ENCODE measurements at places on chromosomes 12 and 14.
A peak's percentile ranks its signal among the peaks of the same experiment; 100 is the strongest.

GRCh38 chr12:44000309-44000952, 164.6 kb downstream of the TMEM117 start:
- peak; percentile 68 for DNase-seq

- DNase-seq, result no peak
Measured at GRCh38 chr12:51407604-51408003, 16.4 kb upstream of the GALNT6 start.

DNA sequence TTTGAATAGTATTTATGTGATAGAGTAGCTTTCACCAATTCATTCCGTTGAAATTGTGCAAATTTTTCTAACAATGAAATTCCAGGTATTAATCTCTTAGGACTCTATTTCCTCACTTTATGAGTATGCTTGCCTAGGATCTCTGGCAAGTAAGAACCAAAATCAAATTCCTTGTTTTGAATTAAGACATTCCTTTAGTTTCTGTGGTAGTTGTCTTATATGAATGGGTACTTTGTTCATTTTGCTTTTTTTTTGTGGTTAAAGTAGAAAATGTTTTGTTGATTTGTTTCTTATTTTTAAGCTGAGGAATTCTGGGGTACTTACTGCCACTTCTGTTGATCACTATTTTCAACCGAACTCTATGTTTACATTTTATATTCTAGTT, 59.8 kb downstream of the KITLG start:
- no peak for DNase-seq

GRCh38 chr14:105089746-105090492, 24.7 kb upstream of the GPR132 start:
- DNase-seq, result no peak

DNA sequence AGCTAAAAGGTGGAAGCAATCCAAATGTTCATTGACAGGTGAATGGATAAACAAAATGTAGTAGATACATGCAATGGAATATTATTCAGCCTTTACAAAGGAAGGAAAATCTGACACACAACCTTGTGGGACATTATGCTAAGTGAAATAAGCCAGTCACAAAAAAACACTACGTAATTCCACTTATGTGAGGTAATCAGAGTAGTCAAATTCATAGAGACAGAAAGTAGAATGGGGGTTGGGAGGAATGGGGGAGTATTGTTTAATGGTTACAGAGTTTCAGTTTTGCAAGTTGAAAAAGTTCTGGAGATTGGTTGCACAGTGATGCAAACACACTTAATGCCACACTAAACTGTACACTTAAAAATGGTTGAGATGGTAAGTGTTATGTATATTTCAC, 62.8 kb downstream of the LIN52 start:
- no peak for DNase-seq

- no peak for DNase-seq
Measured at GRCh38 chr12:14612250-14612649, 44.6 kb upstream of the PLBD1 start.

DNA sequence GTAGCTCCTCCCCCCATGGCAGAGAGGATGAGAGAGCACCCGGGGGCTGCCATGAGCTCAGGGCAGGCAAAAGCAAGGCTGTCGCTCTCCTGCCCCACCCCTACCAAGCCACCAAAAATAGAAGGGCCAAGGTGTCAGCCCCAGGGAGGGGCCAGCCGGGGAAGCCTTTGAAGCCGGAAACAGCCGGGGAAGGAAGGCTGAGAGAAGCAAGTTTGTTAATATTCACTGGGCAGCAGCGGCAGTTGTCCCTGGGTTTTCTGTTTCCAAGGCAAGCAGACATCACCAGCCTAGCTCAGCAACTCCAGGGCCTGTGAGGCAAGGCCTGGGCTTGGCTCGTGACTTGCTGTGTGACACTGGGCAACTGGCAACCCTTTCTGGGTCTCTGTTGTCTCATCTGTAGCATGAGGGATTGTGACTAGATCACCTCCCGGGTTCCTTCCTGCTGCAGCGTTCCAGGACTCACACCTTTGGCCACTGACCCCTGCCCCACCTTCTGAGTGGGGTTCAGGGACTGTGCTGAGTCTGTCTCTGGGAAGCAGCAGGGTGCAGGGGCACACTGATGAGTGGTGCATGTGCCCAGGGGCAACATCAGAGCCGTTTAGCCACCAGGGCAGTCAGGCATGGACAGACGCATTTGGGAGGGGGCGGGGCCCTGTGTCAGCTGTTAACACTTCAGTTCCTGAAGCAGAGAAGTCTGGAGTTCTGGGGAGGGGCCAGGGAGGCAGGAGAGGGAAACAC, 24.3 kb downstream of the SYNDIG1L start:
- peak; percentile 14 for DNase-seq

GRCh38 chr12:90281154-90281868, 572.7 kb upstream of the ATP2B1 start:
- no peak for DNase-seq

- no peak for DNase-seq
Measured at GRCh38 chr12:113678223-113679119, 206.8 kb upstream of the LHX5 start.

- no peak for DNase-seq
Measured at GRCh38 chr14:45287610-45288009, 34.6 kb upstream of the MIS18BP1 start.

GRCh38 chr12:1498199-1498740, 96.1 kb downstream of the FBXL14 start:
- no peak for DNase-seq

GRCh38 chr12:123369229-123369628, 4.6 kb upstream of the SBNO1 start:
- no peak for DNase-seq

DNA sequence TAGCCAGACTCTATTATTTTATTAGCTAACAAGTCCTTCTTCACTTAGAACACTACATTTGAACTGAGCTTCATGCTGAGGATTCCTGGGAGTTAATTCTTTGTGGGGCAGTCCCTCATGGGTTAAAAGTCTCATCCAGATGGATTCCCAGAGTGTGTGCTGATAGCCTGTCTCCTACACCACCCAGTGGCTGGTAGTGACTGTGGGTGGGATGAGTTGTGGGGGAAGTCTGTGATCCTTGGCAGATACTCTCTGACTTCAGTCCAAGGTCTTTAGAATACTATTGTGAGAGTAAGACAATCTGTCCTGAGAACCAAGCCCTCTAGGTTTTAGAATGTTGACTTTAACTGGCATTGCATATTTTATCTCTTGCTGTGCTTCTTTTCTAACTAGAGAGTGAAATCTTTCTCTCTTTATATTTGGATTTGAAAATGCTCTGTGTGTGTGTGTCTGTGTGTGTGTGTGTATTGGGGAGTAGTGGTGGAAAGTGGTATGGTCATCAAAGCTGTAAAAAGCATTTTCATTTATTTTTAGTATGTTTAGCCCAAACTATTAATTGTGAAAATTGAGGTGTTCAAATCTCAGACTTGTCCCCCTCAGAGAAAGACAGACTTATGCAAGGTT, 37.3 kb downstream of the AKAP6 start:
- DNase-seq, result no peak

- DNase-seq, result no peak
Measured at GRCh38 chr12:31931796-31932715, 27.2 kb upstream of the RESF1 start.

DNA sequence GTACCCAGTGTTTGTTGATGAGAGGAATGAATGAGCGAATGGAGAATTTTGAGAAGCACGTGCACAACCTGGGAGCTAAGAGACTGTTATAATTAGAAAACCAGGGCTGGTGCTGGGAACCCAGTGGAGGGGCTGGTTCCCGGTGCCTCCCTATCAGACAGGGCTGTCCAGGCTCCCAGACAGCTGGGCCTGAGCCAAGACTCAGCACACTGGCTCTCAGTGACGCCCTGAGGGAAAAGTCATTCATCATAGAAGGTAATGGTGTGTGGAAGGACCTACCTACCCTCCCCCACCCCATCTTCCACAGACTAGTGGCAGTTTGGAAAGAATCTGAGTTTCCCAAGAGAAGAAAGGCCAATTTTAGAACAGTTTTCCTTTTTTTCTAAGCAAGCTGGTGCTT, 34.7 kb downstream of the KCNA5 start:
- DNase-seq, result no peak

DNA sequence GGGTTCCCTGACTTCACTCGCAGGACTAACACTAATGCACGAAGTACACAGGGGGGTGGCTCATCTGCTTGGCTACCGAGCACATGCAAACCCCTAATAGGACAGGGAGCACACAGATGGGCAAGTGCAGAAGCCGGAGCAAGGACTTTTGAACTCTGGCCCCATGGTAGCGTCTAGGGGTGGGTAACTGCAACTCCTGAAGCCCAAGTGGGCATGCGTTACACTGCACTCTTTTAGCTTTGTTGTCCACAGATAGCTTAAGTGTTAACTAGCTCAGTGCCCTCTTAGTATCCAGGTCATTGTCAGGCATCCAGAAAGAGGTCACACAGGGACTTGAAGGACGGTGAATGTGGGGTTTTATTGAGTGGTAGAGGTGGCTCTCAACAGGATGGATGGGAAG, 3.0 kb upstream of the BLTP3B start:
- DNase-seq, result no peak

DNA sequence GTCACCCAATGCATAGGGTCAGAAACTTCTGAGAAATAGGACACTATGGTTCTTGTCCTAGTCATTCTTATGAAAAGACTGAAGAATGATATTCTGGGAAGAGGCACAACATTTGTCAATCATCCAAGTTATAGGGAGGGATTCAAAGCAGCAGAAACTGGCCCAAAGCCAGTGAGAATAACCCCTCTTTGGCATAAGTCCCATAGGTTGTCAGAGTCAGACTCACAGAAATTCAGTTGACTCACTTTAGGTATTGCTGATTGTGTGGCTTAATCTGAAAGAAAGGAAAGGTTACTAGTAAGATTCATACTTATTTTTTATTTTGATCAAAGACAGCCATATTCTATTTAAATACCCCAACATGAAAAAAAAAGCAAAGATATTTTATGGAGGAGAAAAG, 151.0 kb downstream of the SRGAP1 start:
- DNase-seq, result no peak

- no peak for DNase-seq
Measured at GRCh38 chr14:54322701-54323337, 74.0 kb upstream of the CDKN3 start.

DNA sequence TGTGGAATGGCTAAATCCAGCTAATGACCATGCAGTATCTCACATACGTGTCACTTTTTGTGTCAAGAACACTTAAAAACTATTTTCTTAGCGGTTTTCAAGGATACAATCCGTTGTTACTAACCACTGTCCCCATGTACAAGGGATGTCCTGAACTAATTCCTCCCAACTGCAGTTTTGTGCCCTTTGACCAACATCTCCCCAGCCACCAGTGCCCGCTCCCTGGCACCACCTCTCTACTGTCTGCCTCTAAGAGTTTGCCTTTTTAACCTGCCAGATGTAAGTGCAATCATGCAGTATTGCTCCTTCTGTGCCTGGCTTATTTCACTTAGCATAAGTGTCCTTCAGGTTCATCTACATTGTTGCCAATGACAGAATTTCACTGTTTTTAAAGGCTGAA, 315.7 kb downstream of the TMEM121 start:
- DNase-seq, result no peak

DNA sequence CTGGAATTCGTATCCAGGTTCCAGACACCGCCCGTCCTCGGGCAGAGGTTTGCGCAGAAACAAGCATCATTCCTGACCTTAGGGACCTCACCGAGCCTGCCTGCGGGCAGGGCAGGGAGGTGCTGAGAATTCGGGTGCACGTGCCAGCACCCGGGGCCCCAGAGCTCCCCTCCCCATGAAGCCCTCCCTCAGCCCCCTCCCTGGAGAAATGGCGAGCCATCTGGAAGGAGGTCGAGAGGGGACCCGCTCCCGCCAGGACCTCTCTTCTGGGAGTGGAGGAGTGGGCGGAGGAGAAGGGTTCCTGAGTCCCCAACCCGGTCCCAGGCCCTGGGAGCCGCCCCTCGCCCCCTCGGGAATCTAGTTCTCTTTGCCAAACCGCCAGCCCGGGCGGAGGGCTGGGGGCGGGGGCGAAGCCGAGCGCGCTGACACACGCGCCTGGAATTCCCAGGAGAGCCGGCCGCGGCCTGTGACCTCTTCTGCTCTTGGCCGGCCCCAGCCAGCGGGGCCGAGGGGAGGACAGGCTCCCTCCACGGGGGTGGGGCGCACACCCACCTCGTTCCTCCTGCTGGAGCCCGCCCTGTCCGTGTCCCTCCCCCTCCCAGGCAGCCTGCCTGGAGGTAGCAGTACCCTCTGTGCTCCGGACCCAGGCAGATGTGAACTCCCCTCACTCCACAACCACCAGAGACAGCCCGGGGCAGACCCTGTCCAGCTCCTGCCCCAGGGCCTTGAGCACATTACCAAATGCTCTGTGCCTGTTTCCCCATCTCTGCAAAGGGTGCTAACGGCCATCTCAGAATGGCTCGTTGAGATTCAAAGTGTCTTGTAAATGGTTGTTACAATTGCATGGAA, 23.0 kb upstream of the GPR132 start:
- DNase-seq, result peak; percentile 38

DNA sequence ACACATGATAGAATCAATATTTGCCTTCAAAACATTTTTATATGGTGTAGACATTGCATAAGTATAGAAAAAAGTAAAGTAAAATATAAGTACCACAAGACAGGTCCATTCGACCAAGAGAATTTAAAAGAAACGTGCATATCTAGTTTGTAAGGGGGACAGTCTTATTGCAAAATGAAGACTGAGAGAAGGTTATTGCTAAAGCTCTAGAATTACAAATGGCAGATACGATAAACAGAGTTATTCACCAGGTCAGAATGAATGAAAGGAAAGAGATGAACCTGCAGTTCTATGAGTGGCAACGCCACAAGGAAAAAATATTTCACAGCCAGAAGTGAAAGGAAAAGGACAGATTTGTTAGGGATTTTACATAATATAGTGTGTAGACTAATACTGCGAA, 224.8 kb downstream of the PTPRO start:
- DNase-seq, result no peak

DNA sequence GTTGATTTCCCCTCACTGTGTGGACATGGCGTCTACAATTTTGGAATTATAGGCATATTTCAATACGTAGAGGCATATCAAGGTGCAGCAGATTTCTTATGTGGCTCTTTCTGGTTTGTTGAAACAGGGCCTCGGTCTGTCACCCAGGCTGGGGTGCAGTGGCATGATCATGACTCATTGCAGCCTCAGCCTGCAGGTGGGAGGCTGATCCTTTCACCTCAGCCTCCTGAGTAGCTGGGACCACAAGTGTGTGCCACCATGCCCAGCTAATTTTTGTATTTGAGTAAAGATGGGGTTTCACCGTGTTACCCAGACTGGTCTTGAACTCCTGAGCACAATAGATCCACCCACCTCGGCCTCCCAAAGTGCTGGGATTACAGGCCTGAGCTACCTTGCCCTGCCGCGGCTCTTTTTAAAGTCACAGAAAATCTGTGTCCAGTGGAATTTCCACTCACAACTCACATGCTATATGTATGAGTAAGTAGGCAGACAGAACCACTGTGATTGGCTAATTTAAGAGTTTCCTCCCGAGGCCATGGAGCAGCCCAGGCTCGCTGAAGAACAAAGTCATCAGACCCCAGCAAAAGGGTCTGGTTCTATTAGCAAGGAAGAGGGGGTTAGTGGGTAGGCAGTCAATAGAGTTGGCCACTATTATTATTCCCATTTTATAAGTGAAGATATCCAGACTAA, 9.1 kb downstream of the GNG2 start:
- DNase-seq, result peak; percentile 84

GRCh38 chr12:97758586-97758985, 296.0 kb downstream of the RMST start:
- DNase-seq, result no peak

Data from inflammatory macrophage treated with lipopolysaccharide for 1 hour (primary cell).